ENCODE measurements at places on chromosomes 7 and 10.
A peak's percentile ranks its signal among the peaks of the same experiment; 100 is the strongest.

GRCh38 chr7:38506756-38507155 lies 124.4 kb downstream of the AMPH start:
- DNase-seq = no peak

GRCh38 chr10:14698111-14698828 lies 76.4 kb downstream of the FAM107B start:
- DNase-seq = no peak

- peak; percentile 30 for DNase-seq
These were observed 466.4 kb upstream of the ZMIZ1 start for GRCh38 chr10:78602201-78602932.

GRCh38 chr7:19295376-19295775 lies 150.2 kb upstream of the FERD3L start:
- DNase-seq = no peak

DNA sequence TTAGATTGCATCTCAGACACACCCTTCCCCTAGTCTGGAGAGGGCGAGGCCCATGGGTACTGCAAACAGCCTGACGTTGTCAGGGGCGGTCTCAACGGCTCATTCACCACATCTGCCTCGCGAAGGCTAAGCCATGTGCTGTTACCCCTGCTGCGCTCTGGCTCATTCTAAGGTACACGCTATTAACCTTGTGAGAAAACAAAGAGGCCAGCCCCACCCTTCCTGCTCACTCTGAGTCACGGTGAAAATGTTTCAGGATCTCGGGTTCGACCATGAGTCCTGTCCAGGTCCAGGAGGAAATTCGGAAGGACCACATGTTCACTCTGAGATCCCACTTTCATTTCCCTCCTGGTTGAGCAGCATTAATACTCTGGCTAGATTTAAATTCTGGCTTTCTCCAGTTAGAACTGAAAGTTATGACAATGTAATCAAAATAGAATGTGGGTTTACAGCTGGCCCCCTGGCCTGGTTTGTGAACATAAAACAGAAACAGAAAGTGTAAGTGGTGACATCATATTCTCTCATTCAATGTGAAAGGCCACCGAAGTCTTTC lies 55.2 kb downstream of the EGFR start:
- peak; percentile 65 for DNase-seq

DNA sequence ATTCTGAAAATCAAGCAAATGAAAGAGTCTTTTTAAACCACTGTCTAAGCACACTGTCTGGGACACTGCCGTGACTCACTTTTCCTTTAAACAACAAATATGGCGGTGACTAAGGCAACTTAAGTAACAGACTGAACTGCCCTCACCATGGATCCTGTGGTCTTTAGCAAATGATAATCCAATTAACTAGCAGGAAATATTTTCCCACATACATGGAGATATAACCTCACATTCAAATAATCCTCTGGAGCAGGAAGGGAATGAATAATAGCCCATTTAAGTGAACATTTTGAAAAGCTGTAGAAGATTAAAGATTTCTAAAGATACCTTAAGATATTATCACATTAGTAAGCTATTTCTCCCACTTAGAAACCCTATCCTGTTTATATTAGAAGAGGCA lies 40.3 kb upstream of the LRRC17 start:
- no peak for DNase-seq

- DNase-seq = no peak
These were observed 59.0 kb downstream of the MTPN start for GRCh38 chr7:135918134-135918533.

GRCh38 chr10:42995537-42995936 lies 81.3 kb upstream of the RET start:
- DNase-seq = no peak

- DNase-seq = no peak
These were observed 4.6 kb downstream of the SHOC2 start for GRCh38 chr10:110923856-110924493.

GRCh38 chr7:100489824-100490223 lies 6.1 kb downstream of the NYAP1 start:
- DNase-seq = peak; percentile 65

DNA sequence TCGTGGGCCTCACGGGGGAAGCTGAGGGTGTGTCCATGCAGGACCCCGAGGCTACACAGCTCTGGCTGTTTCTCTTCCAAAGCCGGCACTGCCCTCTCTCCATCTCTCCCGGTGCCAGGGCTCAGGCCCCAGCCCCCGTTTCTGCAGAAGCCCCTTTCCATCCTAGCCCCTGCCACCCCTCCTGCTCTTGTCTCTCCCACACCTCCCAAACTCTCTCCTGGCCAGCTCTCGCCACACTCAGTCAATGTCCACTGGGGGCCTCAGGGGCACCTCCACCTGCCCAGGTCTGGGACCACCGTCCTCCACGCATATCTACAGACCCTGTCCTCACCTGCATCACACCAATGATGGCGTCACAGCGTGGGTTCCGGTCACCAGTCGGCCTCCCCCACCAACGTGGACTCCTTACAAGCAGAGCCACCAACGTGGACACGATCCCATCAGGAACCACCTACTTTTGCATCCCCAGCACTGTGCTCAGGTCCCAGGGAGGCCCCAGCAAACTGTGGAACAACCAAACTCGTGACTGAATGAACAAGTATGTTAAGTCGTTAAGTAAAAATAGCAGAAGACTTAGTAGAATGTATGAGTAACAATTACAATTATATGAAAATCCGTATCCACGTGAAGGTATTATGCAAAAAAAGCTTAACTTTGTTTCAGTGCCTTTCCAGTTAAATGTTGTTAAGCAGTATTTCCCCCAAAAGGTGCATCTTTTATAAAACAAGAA lies 38.4 kb downstream of the DIP2C start:
- DNase-seq = no peak

DNA sequence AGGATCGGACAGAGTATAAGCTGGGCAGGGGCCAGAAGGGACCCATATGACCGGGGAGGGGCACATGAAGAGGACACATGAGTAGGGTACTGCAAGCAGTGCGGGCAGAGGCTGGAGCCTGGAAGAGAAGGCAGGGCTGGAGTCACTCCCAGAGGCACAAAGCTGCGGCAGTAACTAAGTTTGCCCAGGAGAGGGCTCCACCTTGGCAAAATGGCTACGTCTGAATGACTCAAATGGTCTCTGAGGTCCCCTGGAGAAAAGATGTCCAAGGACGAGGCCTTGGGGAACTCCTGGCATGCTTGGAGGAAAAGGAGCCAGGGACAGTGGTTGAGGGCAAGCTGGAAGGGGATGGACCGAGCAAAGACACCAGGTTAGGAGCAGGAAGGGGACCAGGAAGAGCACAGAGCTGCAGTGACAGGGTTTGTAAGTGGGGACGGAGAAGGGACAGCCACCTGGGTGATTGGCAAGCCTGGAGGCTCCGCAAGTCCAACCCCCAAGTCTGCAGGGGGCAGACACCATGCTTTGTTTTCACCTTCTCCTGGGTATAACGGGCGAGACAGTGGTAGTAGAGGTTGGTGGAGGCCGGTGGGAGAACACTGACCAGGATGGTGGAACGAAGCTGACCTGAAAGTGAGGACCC lies 43.1 kb upstream of the LBX1 start:
- peak; percentile 74 for DNase-seq

DNA sequence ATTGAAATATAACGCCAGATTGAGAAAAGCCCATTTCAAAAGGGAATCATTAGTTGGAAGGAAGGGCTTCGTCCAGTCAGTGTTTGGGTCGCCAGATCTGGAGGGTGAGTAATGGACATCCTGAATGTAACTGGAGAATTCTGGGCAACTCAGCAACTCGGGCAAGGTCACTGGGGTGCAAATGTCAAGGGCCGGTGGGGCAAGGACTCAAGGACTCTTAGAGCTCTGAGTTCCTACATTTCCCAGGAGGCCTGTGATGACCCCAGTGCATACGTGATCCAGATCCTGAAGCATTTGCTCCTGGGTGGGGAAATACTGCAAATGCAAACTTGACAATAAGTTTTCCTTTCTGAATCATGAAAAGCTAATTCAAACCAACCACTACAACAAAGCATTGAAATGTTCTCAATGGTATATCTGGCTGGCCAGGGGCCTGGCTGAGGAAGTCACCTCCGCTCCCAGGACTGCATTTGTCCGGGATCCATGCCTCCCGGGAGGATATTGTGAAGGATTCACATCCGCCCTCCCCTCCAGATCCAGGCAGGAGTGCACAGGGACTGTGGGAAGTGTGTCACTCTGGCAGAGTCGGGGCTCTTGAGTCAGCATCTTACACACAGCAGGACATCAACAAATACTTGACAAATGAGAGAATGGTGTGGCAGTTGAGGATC lies 164.0 kb downstream of the FANK1 start:
- DNase-seq = no peak

GRCh38 chr7:130649004-130649790 lies 19.4 kb downstream of the COPG2 start:
- DNase-seq = no peak

DNA sequence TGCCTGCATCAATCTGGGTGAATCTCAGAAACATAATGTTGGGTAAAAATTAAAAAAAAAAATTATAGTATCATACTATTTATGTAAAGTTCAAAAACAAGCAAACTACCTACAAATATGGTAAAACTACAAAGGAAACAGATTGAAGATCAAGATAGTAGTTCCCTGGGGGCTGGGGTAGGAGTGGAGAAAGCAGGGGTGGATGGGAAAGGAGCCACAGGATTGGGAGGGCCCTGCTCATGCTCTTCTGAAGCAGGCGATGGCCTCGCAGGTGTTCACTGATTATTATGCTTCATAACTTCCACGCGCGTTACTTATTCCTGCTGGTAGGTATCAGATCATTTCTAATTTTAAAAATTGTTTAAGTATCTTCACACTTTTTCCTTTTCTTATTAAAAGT lies 96.0 kb upstream of the GATA3 start:
- no peak for DNase-seq
